T-helper 22 cell (primary cell): ENCODE measurements at places on chromosomes 3 and 15.

- no peak for DNase-seq
Measured at GRCh38 chr15:85708402-85708941, 86.3 kb downstream of the KLHL25 start.

DNA sequence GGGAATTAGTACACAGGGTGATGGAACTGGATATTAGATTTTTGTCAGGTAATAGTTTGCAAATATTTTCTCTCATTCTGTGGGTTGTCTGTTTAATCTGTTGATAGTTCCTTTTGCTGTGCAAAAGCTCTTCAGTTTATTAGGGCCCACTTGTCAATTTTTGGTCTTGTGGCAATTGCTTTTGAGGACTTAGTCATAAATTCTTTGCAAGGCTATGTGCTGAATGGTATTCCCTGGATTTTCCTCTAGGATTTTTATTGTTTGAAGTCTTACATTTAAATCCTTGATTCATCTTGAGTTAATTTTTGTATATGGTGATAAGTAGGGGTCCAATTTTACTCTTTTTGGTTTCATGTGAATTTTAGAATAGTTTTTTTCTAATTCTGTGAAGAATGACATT, 111.3 kb downstream of the ARRDC4 start:
- DNase-seq = no peak

GRCh38 chr3:24812116-24812515, 317.5 kb upstream of the THRB start:
- DNase-seq = no peak

DNA sequence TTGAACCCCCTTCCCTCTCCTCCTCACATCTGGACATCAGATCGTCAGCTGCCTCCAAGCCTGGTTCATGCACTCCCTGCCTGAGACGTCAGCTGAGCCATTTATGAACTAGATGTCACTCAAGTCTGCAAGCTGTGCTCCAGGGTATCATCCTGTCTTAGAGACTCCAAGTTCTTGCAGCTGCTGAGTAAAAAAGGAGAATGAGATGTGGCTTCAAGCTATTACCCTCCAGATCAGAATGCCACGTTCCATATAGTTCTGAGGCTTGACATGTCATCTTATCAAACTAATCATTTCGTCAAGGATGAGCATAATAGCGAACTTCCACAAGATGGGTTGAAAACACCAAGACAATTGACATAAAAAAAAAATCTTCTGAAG, 766.3 kb downstream of the TBL1XR1 start:
- DNase-seq = no peak

DNA sequence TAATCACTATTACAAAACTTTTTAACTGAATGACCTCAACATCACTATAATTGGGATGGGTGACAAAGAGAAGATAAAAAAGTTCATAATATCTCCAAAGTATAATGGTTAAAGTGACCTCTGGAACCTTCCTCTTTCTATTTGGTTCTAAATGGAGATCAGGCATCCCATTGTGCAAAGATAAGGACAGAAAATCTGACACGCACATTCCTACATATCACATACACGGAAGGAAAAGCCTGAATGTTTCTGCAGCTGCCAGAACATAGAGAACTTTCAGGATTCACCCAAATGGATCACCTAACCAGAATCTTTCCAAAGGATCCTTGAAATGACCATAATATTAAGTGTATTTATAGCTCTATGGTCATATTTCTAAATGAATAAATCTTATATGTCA, 128.2 kb downstream of the TFDP2 start:
- no peak for DNase-seq
